ENCODE measurements at places on chromosomes 7 and 10.

- DNase-seq = no peak
Observed at GRCh38 chr7:148563583-148564274, 26.8 kb upstream of the C7orf33 start.

GRCh38 chr10:103659674-103660363, 166.3 kb downstream of the NEURL1 start:
- DNase-seq = no peak

GRCh38 chr10:112977426-112977898, 27.4 kb downstream of the TCF7L2 start:
- no peak for DNase-seq

GRCh38 chr7:44216019-44216418, 15.2 kb downstream of the YKT6 start:
- DNase-seq = no peak

GRCh38 chr10:112988839-112989406, 38.9 kb downstream of the TCF7L2 start:
- no peak for DNase-seq

- no peak for DNase-seq
Observed at GRCh38 chr10:51770709-51771108, 71.3 kb upstream of the CSTF2T start.

DNA sequence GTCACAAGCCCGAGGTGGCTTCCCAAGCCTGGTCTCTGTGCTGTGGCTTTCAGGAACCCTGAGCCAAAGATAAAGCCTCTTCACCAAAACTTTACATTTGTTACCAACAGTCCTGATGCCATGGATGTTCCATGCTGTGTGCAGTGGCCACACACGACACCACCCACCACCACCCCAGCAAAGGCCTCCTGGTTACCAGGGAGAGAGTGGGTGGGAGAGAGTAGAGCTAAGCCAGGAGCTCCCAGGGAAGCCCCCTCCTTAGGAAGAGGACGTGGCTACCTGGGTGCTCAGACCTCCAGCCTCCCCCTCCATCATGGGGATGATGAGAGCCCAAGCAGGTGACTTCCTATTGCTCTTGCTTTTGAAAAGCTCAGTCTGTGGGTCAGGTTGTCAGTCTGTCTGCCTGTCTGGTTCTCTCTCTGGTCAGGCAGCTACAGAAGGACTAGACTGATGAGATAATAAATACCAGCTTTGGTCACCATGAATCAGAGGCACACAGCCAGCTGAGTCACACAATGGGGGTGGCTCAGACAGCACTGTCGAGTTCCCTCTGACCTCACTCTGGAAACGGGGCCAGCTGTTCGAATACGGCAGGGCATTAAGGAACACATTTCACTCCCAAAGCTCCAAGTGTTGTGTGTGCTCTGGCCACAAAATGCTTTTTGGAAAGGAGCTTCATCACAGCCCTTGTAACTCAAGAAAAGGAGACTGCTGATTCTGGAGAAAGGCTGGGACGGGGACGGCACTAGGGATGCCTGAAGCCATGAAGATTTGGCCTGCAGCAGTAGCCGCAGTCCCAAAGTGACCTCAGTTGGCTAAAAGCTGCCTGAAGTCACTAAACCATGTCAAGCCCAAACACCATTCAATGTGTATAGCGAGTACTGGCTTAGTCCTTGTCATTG, 166.0 kb downstream of the FANK1 start:
- DNase-seq = no peak

- no peak for DNase-seq
Observed at GRCh38 chr7:21965291-21965690, 19.6 kb upstream of the CDCA7L start.

GRCh38 chr7:835485-836401, 3.5 kb downstream of the SUN1 start:
- no peak for DNase-seq

DNA sequence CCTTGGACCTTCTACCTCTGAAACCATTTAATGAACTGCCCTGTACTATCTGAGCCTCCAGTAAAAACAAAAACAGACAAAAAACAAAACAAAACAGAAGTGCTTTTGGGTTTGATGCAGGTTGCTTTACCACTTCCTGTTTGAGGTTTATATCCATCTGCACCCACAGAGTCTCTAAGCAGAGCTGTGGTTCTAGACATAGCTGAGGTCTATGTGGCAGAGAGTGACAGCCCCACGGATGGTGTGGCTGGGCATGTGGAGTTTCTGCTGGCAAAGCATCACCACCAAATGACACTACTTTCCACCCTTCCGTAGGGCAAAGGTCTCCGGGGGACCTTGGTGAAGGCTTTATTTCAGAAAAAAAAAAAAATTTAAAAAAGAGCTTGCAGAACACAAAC, 754.2 kb downstream of the GRID1 start:
- DNase-seq = no peak

DNA sequence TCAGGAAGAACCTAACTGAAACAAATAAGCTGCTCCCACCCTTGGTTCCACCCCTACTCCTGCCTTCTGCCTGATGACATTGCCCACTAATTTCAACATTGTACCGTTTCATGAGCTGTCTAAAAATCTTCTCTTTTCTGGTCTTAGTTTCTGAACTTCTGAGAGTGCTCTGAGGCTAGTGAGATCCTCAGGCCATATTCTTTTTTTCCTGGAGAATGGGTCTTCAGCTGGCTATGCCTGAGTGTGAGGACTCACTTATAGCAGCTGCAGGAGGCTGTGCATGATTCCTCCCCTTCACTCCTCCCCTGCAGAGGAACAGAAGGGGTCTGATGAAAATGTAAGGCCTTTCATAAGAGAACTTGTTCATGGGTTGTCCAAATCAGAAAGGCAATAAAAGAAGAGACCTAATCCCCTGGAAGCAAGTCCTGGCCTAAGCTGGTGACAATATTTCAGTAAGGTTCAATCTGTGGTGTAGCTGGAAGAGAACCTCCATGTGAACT, 11.1 kb downstream of the HOXA4 start:
- DNase-seq = no peak

- DNase-seq = no peak
Observed at GRCh38 chr10:29191674-29192073, 97.2 kb upstream of the LYZL1 start.

GRCh38 chr10:129825221-129825620, 138.9 kb downstream of the EBF3 start:
- DNase-seq = no peak

DNA sequence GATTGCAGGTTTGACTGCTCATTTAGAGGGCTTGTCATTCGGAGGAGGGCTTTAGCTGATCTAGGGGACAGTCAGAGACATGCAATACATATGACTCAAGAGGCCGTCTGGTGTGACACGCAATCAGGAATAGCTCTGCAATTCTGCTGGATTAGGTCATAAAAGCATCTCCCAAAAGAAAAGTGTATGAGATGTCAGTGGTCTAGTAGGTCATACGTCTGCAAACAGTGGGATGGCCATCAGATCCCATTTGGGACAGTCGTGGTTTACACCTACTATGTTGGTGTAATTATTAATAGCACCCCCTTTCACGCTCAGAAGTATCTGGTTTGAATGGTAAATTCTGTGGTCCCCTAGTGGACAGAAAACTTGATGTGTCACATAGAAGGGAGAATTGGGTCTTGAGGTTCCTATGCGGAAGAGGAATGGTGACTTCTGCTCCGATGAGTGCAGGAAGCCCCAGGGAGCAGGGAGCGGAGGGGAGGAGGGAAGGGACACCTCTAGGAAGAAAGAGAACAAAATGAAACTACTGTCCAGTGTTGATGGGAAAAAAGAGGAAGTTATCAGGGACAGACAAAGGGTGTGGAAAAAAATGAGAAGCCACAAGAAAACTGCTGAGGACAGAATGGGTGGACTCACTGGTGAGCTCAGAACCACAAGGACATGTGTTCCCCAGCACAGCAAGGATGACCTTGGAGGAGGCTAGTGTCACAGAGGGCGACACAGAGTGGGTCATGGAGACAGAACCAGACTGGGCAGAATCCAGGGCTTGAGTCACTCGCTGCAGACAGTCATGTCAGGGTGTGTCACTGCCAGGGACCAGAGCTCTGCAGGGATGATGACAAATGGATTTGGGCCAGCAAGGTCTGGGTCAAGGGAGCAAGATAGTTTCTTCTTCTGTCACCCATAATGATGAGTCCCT, 59.9 kb downstream of the MAP3K8 start:
- no peak for DNase-seq

DNA sequence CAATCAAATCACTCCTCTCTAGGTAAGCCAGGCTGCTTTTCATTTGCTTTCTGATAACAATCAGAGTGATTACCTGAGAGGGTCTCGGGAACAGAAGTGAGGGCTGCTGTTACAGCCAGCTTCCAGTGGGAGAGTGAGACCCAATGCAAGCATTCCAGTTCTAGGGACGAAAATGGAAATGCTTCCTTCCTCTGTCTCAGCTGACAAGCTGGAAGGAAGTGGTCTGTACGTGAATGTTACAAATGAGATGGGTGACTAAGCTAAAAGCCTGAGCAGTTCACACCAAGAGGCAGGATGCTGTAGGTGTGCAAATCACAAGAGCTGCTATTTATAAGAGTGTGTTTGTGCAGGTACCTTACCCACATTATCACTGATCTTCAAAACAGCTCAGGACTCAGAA, 772.4 kb downstream of the GRID1 start:
- DNase-seq = no peak

- no peak for DNase-seq
Observed at GRCh38 chr7:156156734-156157408, 344.6 kb upstream of the SHH start.
